ENCODE measurements at places on chromosomes 4 and X.

GRCh38 chr4:12414181-12414812 lies 985.6 kb upstream of the HS3ST1 start:
- DNase-seq = no peak

- no peak for DNase-seq
These were observed 32.3 kb downstream of the ETNPPL start for GRCh38 chr4:108730579-108730978.

DNA sequence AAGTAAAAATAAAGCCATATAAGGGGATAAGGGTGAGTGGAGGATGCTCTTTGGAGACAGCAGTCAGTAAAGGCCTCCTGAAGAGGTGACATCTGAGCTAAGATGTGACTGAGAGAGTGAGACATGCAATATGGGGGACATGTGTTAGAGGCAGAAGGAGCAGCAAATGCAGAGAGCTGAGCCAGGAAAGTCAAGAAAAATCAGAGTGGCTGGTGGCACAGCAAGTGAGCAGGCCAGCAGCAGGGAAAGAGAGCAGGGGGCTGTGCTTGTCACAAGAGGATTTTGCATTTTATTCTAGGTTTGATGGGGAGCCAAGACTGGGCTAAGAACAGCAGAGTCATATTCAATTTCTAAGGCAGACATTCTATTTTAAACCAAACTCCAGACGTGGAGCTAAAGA lies 394.5 kb downstream of the KCNIP4 start:
- no peak for DNase-seq

DNA sequence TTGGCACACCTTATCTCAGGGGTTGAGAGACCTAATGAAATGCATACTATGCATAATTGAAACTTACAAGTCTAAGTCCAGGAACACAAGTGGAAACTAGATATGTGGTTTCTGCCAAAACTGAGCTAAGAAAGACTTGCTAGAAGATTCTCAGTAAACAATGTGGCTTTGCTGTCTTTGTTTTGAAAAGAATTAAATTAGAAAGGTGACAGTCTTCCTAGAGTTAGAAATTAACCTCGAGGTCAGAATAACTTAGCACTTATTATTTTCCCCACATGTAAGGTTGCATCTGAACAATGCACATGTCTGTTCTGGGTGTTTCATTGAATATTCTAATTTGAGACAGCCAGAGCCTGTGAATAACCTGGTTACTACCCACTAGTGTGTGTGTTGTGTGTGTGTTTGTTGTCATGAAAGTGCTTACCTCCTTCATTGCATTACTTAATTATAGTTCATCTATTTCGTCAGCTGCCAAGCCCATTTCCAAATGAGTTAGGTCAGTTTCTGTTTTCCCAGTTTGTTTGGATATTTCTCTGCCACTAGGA lies 1.5 kb downstream of the EREG start:
- peak; percentile 83 for DNase-seq

DNA sequence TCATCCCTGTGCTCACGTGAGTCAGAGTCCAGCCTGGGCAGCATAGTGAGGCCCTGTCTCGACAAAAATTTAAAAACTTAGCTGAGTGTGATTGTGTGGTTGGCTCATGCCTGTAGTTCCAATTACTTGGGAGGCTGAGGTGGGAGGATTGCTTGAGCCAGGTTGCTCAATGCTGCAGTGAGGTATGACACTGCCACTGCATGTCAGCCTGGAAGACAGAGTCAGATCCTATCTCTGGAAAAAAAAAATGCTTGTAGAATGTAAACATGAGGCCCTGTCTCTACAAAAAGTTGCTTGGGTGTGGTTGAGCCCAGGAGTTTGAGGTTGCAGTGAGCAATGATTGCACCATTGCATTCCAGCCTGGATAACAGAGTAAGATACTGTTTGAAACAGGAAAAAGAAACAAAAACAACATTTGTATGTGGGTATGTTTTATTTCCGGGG lies 11.3 kb upstream of the YTHDC1 start:
- no peak for DNase-seq

DNA sequence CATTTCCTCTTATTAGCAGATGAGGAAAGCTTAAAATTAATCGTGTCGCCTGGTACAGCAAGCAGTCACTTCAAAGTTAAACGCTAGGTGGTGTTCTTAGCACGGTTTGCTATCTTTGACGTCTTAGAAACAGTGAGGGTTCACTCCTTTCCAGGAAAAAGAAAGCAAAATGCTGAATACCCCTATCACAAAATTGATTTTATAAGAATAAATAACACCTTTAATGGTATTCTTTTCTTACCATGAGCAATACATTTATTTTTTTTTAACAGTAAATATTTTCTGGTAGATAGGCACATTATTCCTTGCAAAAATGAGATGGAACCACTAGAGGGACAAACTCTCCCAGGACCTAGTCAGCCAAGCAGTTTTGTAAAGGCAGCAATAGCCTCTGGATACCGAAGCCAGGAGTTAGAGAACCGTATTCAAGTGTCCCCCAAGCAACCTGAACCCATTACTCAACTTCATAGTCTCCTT lies 153.9 kb downstream of the KDR start:
- DNase-seq = peak; percentile 73

GRCh38 chr4:47876310-47876709 lies 38.1 kb downstream of the NFXL1 start:
- no peak for DNase-seq

DNA sequence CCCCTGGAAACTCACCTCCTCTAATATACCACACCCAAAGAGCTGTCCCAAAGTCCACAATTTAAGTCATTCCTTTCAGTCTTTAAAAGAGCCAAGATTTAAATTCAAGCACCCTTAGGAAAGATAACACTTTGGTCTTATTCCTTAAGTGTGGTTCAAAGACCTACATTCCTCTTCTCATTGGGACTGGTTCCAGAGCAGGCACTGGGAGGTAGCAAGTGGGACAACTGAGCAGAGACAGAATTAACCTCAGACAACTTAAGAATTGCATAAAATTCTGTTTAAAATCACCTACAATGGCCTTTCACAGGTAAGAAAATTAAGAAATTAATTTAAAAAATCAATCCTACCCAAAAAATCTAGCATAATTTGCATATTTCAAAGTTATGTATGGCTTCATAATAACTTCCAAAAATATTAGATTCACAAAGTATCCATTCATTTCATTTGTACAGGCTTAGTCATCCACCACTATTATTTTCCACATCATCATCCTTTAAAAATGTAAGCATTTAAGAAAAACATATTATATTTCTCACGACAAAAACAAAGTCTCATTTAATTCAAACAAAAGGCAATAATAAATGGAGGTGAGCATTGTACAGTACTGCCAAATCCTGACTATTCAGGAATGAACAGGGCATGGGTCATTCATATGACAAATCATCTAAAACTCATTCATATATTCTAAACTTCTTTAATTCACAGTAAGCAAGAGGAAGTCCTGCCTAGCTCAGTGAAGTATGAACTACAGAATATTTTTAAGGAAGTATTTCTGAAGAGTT lies 13.6 kb downstream of the PRSS12 start:
- DNase-seq = no peak

All from suppressor macrophage treated with lipopolysaccharide for 1 hour (primary cell).